ENCODE measurements at places on chromosomes 2 and 18.

- DNase-seq: no peak
Measured at GRCh38 chr2:158726911-158727592, 68.1 kb upstream of the DAPL1 start.

GRCh38 chr2:135818937-135819610, 17.9 kb downstream of the LCT start:
- DNase-seq: peak; percentile 82

DNA sequence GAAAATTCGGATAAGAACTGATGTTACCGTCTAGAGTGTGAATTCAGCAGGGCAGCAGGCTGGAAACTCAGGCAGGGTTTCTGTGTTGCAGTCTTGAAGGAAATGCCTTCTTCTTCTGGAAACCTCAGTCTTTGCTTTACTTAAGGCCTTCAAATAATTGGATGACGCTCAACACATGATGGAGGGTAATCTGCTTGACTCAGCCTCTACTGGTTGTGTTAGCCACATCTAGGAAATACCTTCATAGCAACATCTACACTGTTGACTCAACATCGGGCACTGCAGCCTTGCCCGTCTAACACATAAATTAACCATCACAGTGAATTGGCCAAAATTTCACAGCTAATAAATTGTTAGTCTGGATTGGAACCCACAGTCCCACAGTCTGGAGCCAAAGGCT, 37.2 kb downstream of the YPEL5 start:
- no peak for DNase-seq

DNA sequence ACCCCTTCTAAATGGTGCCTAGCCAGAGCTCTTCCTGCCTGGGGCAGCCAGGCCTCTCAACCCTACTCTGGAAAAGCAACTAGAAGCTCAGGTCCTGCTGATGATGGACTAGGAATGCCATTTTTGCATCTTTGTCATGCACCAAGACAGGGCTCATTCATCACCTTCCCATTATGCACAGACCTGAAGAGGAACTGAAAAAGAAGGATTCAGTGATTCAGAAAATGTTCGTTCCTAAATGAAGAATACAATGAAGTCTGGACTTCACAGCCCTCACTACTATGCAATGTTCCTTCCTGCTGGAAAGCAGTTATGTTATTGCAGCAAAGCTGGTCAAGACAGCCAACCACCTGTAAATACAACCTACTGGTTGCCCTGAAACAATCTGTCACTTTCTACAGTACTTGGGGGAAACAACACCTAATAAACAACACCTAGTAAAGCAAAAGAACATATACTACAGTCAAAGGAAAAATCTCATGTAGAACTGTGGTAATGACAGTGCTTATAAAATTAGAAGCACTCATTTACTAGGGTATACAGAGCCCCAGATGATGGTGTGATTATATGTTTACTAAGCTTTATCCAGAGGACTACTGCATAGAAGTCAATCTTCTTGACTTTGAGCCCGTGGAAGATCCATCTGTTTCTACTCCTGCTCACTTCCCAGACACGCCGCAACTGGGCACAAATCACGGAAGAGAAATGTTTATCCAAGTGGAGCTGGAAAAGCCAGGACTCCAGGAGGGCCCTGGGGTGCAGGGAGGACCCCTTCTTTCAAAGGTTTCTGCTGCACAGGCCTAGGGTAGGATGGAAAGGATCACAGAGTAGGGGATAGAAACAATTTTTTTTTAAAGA, 103.1 kb upstream of the THOC1 start:
- DNase-seq: no peak

DNA sequence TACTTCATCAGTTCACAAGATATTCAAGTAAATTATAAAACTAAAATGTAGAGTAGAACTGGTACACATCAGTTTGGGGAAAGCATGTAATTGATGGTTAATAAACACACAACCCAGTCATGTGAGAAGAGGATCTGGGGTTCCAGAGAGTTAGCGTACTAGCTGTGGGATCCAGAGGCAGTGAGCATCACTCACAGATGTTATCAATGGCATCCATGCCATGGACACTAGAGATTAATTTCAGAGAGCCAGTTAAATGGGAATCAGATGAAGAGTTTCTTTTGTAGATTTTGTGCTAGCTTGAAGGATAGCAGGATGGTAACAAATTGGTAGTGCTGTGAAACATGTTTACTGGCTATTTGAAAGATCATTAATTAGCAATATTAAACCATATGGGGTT, 21.8 kb upstream of the CCDC68 start:
- no peak for DNase-seq

- DNase-seq: no peak
Measured at GRCh38 chr2:86260978-86261377, 61.7 kb downstream of the MRPL35 start.

DNA sequence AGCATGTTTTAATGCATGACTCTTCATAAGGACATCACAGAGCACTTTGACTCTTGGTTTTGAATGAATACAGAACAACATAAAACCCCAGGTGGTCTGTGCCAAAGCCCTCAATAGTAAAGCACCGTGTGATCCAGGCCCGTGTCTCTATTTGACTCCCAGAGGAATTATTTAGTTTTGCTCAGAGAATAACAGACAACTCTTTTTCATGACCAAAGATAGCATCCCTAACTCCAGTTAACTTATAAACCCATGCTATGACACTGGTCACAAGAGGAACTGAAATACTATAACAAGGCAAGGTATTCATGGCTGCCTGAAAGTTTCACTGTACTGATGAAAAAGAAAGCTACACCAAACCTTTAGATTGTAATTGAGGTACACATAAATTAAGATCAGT, 128.4 kb downstream of the IKZF2 start:
- DNase-seq: no peak

DNA sequence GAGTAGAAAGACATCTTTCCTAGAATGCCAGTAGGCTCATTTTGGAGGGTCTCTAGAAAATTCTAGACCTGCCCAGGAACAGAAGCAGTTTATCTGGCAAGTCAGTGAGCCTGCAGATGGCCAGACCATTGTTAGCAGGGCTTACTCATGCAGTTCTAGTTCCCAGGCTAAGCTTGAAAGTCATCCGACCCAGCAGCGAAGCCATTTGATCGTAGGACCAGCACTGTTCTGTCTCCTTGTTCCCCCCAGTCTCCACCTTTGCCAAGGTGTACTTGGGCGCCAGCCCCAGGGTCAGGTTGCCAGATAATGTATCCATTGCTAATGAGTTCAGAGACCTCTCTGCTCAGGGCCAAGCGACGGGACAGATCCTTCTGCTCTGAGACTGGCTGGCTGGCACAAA, 70.1 kb downstream of the EPAS1 start:
- DNase-seq: no peak

DNA sequence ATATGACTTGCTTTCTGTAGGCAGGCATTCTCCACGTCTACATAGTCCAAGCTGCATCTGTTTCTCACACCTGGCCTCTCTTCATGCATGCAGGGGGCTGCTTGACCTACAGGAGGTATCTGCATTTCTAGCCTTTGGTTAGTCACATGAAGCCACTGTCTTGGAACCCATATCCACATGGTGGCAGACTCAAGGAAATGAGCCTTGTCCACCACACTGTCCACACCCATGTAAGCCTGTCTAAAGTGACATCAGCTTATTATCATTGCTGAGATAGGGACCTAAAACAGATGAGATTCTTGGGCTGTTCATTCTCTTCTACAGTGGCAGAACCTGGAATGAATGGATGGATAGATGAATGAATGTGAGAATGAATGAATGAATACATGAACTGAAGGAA, 160.4 kb downstream of the DOCK10 start:
- no peak for DNase-seq

DNA sequence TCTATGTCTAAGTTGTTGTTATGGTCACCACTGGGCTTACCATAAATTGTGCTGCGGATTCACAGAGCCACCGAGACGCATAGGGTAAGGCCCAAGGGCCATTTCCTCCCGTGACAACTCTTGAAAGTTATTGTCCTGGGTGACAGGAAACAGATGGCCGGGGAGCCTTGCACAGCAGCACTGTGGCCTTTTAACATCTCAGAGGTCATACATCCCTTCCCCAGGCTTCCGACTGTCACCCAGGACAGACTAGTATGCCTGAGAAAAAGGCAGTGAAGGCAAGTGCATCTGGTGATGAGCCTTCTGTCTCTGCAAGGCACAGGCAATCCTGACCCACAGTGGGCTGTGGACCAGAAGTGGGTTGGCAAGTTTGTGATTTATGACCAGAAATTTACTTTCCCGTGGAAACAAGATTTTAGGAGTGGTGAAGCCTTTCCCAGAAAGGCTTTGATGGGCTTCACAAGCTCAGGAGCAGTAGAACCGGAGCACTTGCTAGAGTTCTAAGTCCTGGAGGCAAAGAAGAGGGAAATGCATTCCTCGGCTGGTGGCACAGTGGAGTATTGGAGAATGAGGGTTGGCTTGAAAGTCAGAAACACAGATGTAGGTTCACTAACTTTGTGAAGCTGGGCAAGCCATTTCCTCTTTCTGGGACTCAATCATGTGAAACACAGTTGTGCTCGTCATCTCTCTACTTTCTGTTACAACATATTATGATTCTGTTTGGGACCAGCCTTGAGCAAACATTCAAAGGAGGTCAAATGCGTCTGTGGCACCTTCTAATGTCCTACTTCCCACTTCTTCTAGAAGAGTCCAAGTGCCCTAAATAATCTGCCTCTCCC, 2.0 kb upstream of the CAPN14 start:
- peak; percentile 18 for DNase-seq

- DNase-seq: no peak
Measured at GRCh38 chr2:234395891-234396420, 100.9 kb downstream of the ARL4C start.

- DNase-seq: no peak
Measured at GRCh38 chr2:19899985-19900930, 1.5 kb downstream of the TTC32 start.

DNA sequence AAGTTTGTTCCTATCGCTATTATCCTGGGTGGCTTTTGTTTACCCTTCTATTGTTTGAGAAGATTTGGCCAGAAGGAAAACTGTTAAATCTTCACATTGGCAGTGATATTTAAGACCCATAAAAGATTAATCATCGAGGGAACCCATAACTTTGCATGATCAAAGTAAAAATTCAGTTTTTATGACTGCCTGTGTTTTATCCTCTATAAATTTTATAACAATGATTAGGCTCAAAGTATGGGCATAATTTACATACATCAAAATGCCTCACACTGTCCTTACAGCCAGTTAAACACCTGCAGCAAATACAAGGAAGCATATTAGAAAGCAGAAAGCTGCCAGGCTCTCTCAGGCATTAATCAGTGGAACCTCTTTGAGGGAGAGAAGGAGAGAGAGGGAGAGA, 289.1 kb downstream of the ICOS start:
- DNase-seq: no peak

DNA sequence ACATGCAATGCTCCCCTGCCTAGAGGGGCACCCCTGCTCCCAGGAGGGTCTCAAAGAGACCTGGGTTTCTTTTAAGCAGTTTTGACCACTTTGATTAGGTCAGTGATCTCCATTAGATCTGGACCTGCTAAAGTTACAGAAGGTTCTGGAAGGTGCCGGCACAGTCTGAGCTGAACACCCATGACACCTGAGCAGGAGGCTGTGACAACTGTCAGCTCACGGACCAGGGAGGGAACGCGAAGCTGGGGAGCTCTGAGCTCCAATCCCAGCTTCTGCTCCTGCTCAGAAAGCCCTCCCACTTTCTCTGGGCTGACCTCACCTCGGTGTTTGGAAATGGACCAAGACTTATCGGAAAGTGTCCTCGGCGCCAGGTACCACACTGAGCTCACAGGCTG, 113.8 kb downstream of the NFATC1 start:
- peak; percentile 62 for DNase-seq

DNA sequence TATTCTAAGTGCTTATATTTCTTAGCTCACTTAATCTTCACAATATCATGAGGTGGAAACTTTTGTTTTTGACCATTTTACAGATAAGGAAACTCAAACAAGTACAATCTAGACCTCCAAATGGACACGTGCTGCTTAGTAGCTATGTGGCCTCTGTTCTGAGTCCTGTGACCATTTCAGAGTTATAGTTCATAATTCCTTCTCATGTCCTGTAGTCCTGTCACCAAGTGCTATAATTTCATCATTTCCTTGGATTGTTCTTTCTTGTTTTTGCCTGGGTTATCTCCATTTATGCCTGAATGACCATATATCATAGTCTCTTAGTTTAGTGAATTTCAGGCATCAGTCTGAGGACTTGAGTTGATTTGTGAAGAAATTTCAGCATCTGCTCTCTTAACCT, 91.7 kb downstream of the NUP35 start:
- DNase-seq: no peak

- no peak for DNase-seq
Measured at GRCh38 chr2:195649629-195650190, 7.3 kb upstream of the SLC39A10 start.

DNA sequence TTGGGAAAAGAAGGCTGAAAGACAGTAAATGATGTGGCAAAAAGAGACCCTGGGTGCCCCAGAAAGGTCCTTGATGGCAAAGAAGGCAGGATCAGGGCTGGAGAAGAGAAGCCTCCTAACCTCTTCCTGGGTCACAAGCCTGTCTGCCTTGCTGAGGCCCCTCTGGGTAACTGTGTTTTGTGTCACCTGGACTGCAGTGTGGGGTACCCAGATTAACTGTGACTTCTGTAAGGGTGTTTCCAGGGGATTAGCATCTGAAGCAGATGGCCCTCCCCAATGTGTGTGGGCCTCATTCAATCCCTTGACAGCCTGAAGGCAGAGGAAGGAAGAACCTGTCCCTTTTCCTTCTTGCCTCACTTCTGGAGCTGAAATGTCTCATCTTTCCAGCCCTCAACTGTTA, 35.6 kb upstream of the APCDD1 start:
- DNase-seq: no peak

DNA sequence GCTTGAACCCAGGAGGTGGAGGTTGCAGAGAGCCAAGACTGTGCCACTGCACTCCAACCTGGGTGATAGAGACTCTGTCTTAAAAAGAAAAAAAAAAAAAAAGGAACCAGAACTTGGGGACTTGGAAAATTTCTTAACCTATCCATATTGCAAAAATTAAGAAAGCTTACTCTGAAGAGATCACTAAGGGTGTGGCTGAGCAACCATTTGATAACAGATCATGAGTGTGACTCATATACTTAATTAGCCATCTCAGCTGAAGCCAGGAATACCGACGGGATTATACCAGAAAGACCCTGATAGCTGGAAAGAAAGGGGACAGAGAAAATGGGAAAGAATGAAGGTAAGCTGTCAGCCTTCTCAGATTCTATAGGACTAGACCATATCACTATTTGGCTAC, 7.1 kb upstream of the ADD2 start:
- DNase-seq: no peak

DNA sequence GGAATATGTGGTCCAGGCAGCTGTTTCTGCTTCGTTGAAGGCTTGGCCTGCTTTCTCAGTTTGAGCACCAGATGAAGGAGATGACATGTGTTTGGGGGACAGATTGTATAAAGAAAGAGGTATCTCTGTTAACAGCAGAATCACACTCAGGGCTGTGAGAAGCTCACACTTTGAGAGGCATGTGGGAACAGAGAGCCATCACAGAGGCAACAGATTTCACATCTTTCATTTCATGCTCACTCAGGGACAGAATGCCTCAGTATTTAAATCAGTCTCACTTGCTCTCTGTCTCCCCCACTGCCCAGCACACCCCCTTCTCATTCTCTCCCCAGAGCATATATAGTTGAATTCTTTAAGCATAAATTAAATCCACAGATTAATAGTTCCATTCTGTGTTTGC, 37.4 kb downstream of the KIAA2012 start:
- no peak for DNase-seq

- DNase-seq: no peak
Measured at GRCh38 chr18:54436501-54436900, 78.8 kb downstream of the C18orf54 start.

All from osteoblast (primary cell).